Panc1 (cell line): ENCODE measurements at places on chromosomes 7 and 10. TPM values are rescaled to one million over a fixed set of nuclear protein-coding genes. Genes with fewer than 3 reads are reported as not detected.

GRCh38 chr7:42763137-42763551 lies 148.7 kb downstream of the C7orf25 start:
- no peak for DNase-seq

GRCh38 chr7:78465894-78466293 lies 667.3 kb downstream of the PHTF2 start:
- DNase-seq = no peak

GRCh38 chr10:128047991-128048818 lies 78.0 kb downstream of the MKI67 start:
- no peak for DNase-seq

DNA sequence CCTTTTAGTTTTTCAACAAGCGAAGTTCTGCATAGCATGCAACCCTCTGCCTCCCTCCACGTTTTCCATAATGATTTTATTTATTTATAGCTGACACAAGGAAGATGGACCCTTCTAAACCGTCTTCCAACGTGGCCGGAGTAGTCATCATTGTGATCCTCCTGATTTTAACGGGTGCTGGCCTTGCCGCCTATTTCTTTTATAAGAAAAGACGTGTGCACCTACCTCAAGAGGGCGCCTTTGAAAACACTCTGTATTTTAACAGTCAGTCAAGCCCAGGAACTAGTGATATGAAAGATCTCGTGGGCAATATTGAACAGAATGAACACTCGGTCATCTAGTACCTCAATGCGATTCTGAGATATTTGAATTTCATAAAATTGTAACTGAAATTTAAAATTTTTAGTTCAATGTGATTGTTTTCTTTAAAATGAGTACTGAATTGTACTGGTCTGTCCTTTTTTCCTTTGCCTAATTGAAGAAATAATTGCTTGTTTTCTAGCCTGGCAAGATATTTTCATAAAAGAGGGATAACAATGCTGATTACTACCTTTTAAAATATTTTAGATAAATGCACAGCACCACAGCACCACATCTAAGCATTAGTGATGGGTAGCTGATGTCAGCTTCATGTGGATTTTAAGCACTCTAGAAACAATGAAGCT lies 41.5 kb upstream of the SLC39A12 start:
- peak; percentile 13 for DNase-seq

DNA sequence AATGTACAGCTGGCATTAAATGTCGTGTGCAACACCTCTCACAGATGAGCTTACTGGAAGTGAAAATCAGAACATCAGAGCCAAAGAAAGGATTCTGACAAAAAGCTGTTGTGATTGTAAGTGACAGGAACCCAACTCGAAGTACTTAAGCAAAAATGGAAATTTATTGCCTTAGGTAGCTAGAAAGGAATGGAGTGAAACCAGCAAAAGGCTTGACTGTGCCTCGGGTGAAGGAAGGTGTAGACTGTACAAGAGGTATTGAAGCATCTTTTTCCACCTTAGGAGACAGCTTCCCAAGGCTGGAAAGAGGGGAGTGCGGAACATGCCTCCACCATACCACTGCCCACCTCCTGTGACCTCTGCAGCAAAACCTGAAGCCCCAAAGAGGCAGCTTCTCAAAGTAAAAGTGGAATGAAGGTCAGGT lies 27.3 kb upstream of the ITGB1 start:
- no peak for DNase-seq

Gene ANKRD7
- 1.0 TPM for total RNA-seq

DNA sequence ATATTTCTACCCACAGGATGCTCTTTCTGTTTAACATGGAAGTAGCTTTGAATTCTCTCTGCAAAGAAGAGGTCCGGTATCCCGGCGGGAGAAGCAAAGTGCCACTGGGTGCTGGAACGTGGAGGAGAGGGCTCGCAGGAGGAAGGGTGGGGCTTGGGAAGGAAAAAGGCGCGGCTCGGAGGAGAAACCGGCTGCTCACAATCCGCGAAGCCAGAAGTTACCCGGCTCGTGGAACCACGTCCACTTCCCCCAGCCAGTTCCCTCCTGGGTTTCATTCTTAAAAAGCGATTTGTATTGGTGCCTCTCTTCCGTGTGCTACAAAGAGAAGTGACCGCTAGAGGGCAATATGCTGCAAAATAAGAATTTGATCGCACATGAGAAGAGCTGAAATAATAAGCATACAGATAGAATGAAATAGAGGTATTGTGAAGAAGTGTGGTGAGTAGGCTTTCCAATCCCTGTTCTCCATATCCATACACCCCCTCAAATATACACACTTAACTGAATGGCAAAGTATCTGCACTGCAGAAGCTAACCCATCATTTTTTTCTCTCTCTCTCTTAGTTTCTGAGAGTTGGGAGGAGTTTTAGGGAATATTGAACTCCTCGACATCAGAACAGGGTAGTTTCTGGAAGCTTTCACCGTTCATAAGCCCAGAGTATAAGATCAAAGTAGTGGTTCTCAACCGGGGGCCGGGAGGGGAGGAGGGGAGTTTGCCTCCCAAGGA lies 31.1 kb downstream of the TRIL start:
- peak; percentile 50 for DNase-seq

Gene CLDN4
- total RNA-seq = 295 TPM

DNA sequence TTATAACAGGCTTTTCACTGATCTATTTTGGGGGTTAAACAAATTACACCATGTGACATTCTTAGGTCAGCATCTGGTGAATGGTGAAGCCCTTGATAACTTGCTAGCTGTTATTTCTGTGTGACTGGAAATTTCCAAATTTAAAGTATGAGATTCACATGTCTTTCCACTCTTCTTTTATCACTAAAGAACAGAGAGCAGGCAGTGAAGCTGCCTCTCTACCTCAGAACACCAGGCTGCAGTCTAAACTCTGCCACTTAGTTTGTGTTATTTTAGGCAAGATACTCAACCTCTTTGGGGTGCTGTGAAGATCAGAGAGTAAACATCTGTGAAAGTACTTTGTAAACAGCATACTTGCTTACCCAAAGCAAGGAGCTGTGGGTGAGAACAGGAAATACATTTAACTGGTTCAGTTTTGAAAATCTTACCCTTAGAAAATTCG lies 15.5 kb upstream of the SP4 start:
- no peak for DNase-seq

Gene MOGAT3
- total RNA-seq = 0.23 TPM

- DNase-seq = no peak
Measured at GRCh38 chr7:35032166-35032565, 5.1 kb downstream of the DPY19L1 start.

Gene BCCIP
- 123 TPM for total RNA-seq

DNA sequence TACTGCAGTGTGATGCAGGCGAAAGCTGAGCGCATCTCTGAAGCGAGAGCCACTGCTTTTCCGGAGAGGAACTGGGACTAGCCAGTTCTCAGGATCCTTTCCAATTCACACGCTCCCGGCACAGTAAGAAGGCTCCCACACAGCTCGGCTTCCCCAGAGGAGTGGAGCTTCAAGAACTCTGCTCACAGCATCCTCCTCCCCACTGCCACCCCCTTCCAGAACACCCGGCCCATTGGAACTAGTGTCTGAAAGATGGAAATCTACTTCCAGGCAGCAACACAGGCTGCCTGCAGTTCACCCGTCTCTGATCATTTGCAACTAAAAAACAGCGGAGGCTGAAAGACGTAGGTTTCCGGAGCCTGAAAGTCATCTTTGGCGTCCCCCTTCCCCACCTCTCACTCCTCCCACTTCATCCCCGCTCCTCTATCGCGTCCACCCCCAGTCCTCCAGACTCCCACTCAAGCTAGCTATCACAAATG lies at the start of gene DGKB:
Gene DGKB (minus strand): TSS at position 163 of the 479 bp plus-strand sequence.
- DNase-seq = no peak

DNA sequence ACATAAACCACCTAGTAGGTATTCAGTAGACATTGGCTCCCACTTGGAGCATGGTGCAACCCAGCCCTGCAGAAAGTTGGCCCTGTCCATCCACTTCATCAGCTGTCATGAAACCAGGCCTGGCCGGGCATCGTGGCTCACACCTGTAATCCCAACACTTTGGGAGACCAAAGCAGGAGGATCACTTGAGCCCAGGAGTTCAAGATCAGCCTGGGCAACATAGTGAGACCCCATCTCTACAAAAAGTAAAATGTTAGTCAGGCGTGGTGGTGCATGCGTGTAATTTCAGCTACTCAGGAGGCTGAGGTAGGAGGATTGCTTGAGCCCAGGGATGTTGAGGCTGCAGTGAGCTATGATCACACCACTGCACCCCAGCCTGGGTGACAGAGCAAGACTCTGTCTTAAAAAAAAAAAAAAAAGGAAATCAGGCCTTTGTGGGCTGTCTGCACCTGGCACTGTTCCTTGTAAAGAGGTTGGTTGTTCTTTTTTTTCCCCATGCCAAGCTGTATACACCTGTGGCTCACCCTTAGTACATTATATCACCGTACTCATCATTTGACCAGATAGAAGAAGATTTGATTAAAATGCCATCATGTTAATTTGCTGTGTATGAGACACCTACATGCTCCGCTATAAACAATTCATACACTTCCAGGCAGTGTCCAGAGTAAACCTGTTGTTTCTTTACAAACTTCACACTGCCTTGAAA lies 45.4 kb upstream of the GRID1 start:
- DNase-seq = no peak

Gene TEX36
- total RNA-seq = not detected

GRCh38 chr7:36755484-36755883 lies 31.2 kb upstream of the AOAH start:
- no peak for DNase-seq

- peak; percentile 35 for DNase-seq
Measured at GRCh38 chr10:102917314-102917961, 656 bp upstream of the CNNM2 start.

DNA sequence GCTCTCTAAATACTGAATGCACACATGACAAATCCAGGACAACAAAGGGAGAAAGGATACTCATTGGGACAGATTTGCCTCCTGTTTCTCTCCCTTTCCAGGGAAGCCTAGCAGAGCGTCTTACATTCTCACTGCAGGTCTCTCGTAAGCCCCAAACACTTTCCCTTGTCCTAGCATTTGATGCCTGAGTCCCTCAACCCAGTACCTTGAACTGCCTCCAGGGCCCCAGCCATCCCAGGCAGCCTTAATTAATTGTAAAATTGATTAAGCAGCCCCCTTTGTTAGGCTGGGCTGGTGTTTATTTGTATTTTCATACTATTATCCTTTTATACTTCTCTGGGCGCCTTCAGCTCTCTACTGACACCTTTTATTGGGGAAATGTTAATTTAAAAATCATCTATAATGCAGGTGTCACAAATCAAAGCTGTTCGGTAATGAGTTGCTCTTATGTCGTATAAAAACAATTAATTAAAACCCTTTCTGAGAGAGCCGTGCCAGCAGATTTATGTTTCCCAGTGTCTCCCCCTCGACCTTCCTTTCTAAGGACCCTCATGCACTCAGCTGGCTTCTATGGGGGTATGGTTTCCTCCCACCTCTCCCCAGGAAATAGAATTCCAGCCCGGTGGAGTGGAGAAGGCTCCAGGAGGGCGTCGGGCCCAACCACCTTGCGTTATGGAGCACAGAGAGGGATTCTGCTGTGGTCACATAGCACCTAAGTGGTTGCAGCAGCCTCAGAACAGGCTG lies 243.8 kb downstream of the RPS24 start:
- DNase-seq = no peak

DNA sequence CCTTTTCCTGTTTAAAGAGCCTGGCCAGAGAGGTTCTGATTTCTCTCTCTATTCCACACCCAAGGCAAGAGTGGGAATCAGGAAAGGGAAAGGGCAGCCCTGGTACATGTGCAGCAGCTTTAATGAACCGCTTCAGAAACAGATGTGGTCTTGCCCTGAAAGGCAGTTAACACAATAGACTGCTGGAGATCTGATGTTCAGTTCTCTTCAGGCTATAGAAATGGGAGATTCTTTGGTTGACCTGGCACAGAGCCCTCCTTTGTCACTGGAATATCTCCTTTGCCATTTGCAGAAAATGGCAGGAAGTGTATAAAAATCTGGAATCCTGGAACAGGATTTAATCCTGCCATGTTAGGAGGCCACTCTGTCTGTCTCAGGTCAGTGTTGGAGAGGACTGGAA lies 36.3 kb upstream of the EXOC6 start:
- DNase-seq = no peak

DNA sequence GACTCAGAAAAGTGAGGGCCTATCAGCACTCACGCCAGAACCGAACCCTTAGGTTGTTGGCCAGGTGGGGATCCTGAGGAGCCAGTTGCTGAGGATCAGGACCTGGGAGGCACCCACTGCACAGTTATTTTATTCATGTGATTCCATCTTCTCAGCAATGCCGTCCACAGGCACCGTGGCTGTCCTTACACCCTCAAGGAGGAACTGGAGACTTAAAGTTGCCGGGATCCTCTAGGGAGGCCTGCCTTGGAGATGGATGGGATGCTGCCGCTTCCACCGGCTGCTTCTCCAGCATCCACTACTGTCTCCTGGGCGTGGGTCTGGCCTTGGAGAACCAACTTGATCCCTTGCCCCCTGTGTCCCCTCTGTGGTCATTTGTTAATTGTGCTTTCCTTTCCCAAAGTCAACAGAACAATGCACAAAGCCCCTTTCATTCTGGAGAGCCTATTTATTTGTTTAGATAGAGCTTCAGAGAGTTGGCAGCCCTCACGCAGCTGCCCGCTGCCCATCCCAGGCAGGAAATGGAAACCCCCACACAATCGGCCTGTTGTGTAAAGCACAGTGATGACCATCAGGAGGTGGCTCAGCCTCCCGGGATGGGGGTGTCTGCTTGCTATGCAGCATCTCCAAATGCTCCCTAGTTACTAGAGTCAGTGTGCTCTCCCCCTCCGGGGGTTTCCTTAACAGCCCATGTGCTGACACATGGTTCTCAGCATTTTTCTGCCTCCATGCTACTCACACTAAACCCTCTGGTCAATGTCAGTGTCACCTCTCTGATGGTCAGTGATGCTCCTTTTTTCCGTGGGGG lies 52.9 kb upstream of the IGFBP3 start:
- DNase-seq = no peak

GRCh38 chr7:27192546-27193334 lies 7.2 kb downstream of the HOXA13 start:
- no peak for DNase-seq

Gene EPDR1
- total RNA-seq = 86.6 TPM

DNA sequence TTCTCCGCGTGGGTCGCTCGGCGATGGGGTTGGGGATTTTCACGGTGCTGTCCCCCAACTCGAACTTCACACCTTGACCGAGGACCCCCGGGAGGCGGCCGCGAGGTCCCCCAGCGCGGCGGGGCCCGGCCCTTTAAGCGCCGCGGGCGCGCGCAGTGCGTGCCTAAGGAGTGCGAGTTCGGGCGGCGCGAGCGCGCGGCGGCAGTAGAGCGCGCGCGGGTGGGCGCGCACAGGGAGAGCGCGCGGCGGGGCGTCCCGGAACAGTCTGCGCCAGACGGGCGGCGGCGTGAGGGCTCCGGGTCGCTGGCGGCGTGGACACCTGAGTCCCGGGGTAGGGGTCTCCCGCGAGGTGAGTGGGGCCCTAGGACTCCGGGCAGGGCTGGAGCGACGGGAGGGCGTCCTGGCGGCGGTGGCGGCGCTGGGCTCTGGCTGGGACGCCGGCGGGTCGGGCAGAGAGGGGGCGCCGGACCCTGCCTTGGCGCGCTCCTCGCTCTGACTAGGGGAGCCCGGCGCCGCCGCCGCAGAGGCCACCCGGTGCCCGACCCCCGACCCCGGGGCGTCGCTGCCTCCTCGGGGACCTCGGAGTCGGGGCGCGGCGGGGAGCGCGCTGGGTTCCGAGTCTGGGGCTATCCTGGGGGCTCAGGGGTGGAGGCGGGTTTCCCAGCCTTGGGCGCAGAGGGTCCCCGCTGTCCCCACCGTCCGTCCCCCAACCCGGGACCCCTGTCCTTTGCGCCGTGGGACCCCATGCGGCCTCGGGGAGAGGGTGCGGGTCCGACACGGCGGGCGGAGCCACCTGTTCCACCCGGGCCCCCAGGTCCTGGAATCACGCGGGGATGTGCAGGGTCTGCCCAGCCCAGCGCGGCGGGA lies at the start of gene PROSER2:
Gene PROSER2 (plus strand): TSS at position 235 of the 867 bp plus-strand sequence. CDS start 28,722 bp downstream, outside the sequence.
- no peak for DNase-seq
